HFFc6 (cell line): ENCODE measurements at places on chromosomes 4 and X.

GRCh38 chrX:39820938-39821708, 276.6 kb downstream of the BCOR start:
- DNase-seq, result no peak

- no peak for DNase-seq
Observed at GRCh38 chr4:176784816-176785215, 7.9 kb downstream of the VEGFC start.

GRCh38 chr4:20249333-20249732, 2.4 kb upstream of the SLIT2 start:
- DNase-seq, result peak; percentile 68

GRCh38 chr4:29710519-29710918, 1009.6 kb upstream of the PCDH7 start:
- DNase-seq, result no peak

DNA sequence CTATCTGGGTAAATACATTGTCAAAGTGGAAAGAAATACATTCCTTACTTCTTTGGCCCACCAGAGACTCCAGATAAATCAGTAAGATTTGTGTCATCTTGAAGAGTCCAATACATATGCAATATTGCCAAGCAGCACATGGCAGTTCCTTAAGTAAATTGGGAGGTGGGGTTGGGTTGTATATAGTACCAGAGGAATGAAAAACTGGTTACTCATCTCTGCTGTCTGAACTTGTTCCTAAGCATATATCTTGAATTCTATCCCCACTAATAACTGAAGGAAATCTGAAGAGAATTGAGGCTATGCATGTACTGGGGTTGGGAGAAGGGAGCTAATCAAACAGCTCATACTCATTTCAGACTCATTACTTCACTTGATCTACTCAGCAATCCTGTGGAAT, 14.8 kb downstream of the TCEAL8 start:
- no peak for DNase-seq

DNA sequence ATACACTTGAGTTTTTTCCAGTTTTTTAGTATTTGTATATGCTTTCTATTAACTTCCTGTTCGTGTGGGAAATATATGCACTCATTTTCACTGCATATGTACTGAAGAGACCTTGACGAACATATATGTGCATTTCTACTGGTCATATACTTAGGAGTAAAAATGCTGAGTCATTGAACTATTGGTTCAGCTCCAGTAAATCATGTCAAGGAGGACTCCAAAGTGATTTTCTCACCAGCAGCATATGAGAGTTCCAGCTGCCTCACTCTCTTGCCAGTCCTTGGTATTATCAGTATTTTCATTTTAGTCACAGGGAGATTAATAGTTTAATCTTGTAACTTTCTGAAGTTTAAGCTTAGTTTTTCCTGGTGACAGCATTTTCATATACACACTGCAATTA, 2750.2 kb downstream of the ARAP2 start:
- no peak for DNase-seq

DNA sequence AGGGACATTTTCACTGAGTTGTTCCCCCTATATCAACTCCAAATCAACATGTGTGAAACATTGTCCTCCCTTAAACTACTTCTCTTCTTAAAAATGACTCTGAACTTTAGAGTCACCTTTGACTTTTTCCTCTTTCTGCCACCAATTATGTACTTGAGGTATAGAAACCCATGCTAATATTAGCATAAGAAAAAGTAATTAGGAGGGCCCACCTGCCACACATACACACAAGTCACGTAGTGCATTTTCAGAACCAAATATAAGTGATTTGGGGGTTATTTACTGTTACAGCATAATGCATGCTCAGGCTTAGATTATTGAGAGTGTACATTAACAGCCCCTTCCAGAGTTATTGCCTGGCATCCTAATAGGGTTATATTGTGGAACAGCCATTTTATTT, 432.7 kb downstream of the ZIC3 start:
- DNase-seq, result no peak

- no peak for DNase-seq
Observed at GRCh38 chrX:76931518-76931917, 504.0 kb downstream of the MAGEE1 start.

- no peak for DNase-seq
Observed at GRCh38 chr4:85823295-85823694, 348.3 kb downstream of the ARHGAP24 start.

- no peak for DNase-seq
Observed at GRCh38 chrX:455673-456072, 69.0 kb upstream of the PPP2R3B start.

DNA sequence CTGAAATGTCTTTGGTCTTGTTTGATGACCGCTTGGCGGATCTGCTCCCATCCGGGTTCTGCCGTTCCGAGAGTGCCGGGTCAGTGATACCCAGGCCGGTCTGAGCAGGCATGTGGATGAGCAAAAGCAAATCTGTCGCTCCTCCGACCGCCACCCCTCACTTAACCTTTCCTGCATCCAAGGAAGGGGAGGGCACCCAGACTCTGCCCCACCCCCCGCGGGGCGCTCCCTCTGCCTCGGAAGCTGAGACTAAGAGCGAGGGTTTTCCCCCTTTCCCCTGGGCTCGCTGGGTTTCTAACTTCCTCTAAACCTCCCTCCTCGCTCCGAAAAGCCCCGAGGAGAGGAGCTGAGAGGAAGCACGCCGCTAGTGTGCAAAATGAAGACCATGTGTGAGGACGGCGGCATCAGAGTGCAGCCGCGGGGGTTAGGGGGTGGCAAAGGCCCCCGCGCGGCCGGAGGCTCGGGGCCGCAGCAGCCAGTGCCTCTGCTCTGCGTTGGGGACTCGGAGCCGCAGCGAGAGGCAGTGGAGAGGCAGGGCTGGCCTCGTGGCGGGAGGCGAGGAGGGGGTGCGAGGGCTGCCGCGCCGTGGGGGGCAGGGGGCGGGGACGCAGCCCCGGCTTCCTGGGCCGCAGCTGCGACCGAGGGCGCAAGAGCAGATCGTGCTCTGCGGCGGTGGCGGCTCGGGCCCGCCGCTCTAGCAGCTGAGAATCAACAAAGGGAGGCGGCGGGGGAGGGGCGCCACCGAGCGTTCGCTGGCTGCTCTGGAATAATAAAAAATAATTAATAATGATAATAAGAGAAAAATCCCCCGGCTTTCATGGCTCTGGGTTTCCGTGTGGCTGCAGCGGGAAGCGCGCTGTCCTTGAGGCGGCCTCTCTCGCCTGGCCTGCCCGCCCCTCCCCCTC, 55.8 kb upstream of the BCOR start:
- no peak for DNase-seq

GRCh38 chr4:8539661-8540060, 40.5 kb upstream of the GPR78 start:
- no peak for DNase-seq

DNA sequence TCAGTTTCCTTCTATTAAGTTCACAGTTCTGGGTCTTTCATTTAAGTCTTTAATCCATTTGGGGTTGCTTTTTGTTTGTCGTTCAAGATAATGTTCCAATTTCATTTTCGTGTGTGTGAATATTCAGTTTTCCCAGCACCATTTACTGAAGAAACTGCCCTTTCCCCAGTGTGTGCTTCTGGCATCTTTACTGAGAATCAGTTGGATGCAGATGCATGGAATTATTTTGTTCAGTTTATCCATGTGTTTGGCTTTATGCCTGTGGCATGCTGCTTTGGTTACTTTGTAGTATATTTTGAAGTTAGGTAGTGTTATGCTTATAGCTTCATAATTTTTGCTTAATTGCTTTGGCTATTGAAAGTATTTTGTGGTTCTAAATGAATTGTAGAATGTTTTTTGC, 163.8 kb upstream of the HDX start:
- DNase-seq, result no peak

- DNase-seq, result peak; percentile 80
Observed at GRCh38 chr4:130563185-130563888, 1467.4 kb downstream of the C4orf33 start.

- DNase-seq, result no peak
Observed at GRCh38 chrX:48530736-48531135, 8.8 kb upstream of the TBC1D25 start.

DNA sequence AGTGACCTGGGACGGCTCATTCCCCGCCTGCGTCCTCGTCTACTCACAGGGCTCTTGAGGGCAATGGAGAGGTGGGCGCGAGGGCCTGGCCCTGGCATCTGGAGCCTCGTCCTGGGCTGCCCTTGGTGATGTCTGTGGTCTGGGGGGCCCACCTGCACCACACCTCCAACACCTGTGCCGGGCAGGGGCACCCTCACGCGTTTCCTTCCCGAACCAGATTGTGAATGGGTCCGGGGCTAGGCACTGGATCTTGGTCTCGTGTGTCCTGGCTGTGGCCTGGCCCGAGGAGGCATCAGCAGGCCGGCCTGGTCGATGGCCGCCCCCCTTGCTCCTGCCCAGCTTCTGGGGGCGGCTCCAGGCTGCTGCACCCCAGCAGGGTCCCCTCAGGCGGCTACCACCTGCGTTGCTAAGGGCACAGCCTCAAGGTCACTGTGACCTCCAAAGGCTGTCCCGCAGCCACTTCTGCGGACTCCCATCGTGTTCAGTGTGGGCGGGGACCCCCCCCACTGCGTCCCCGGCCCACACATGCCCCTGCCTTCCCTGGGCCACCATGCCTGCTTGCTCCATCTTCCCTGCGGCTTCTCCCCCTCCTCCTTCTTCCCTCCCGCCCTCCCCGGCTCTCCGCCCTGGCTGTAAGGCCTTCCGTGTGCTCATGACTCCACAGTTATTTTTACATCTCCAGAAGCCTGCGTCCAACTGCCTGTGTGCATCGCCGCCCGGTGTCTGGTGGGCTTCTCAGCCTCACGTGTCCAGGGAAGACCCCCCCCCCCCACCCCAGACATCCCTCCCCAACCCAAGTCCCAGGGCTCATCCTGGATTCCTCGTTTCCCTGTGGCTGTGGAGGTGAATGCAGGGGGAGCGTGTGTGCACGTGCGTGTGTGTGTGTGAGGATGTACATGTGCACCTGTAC, 3.8 kb downstream of the DOK7 start:
- DNase-seq, result no peak

GRCh38 chr4:143700416-143701352, at the start of gene FREM3:
Gene FREM3 (minus strand): TSS chr4:143700675. CDS start chr4:143700675, 0 bp downstream.
- no peak for DNase-seq

DNA sequence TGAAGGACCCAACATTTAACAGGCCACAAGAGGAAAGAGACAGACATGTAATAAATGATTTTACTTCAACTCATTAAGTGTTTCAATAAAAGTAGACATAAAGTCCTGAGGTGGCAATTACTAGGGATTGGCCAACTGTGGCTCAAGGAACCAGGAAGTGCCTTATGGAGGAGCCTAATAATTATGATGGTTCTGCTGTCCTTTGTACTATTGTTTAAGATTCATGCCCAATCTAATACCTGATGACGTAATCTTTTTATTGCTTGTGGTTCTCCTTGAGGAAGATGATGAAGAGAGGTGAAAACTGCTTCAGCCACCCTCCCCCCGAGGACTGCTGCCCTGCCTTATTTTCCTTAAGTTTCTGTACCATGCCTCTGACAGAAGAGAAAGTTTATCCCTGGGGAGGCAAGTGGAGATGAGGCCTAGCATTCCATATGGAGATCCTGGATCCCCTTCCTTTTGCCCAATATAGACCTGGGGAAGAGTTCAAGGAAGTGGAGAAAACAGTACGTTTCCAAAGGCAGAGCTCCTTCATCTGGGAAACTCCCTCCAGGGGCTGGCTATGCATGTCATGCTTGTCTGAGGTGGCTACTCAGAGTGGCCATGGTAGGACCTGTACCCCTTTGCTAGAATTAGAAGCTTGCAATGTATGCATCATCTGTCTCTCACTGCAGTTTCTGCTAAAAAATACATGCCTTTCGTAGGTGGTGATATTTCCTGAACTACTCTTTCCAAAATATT, 56.8 kb upstream of the FAT1 start:
- no peak for DNase-seq

DNA sequence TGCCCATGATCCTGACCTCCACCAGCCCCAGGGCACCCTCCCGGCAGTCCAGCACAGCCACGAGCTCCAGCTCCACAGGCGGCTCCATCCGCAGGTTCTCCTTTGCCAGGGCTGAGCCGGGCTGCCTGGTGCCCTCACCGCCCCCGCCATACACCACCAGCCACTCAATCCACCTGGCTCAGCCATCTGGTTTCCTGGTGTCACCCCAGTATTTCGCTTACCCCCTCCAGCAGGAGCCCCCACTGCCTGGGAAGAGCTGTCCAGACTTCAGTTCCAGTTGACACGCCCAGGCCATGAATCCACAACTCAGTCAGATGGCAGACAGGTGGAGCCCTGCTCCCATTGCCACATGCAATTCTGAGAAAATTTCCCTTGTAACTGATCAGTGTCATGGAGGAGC, 3.9 kb downstream of the SHISA3 start:
- no peak for DNase-seq

DNA sequence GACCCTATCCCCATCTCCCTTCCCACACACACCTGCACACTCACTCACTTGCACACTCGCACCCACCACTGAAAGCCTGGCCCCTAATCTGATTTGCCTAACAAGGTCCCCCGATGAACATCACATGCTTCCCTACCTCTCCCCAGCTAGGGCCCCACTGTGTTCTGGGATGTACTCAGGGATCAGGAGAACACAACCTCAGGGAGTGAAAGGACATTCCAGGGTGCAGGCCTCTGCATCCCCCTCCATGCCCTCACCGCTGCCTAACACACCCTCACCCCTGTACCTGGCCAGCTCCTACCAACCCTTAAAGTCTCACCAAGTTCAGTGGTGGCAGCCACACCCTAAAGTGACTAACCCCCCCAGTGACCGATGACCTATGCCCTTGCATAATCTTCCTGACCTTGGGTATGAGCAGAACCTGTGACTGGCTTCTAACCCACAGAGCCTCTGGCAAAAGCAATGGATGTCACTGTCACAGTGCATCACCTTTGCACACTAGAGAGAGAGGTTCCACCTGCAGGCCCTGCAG, 2.4 kb upstream of the AFAP1 start:
- no peak for DNase-seq

- DNase-seq, result no peak
Observed at GRCh38 chrX:78019586-78020483, 50.4 kb upstream of the PGAM4 start.

- no peak for DNase-seq
Observed at GRCh38 chr4:94920369-94920768, 162.6 kb downstream of the BMPR1B start.

DNA sequence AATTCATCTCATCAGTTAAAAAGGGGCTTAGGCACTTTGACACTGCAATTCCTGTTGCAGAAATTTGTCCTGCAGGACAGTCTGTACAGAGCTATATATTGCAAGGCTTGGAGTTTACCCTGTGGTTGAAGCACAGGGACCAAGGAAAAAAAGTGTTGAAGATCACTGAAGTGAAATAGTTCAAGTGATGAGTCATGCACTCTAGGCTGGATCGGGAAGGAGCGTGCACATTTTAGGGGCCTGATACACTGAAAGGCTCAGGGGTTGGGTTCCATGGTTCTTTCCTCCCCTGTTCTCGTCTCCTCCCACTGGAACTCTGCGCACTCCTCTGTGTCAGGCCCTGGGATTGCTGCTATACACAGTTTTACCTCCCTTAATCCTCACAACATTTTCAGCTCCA, 104.9 kb upstream of the ARMCX2 start:
- DNase-seq, result no peak
